Activated CD8-positive, alpha-beta memory T cell treated with anti-CD3 and anti-CD28 coated beads for 48 hours (primary cell): ENCODE measurements at places on chromosomes 2 and 18.

GRCh38 chr2:119638685-119639554, 40.1 kb upstream of the TMEM177 start:
- no peak for DNase-seq

- no peak for DNase-seq
Measured at GRCh38 chr2:22079583-22079982, 955.8 kb downstream of the TDRD15 start.

DNA sequence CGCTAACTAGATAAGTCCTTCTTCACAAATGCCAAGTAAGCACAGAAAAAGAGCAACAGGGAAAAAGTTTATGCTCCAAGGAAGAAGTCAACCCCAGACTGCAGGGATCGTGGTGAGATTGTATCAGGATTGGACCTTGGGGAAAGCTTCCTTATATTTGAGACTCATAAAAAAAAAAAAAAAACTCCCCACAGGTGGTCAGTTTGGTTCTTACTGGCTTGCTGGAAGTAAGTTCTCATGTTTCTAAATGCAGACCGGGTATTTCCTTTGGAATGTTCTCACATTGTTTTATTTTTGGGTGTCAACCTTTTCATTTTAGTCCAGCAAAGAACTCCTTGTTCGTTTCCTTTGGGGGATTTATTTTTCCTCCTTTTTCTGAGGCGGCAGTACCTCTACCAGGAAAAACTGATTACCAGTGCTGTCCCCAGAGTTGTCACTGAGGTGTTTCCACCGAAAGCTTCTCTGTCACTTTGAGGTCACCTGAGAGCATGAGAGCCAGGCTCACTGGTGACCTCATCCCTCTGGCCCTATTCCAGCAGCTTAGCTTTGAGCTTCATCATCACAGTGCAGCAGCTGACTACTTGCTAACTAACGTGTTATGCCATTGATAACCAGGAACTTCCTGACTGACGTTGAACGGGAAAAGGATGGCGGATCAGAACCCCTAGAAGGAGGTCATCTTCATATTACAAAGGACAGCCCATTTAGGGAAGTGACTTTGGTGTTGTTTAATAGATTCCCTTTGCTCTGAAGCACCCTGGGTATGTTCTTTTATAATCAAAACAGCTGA, 16.8 kb upstream of the ATP8B1 start:
- DNase-seq: no peak

DNA sequence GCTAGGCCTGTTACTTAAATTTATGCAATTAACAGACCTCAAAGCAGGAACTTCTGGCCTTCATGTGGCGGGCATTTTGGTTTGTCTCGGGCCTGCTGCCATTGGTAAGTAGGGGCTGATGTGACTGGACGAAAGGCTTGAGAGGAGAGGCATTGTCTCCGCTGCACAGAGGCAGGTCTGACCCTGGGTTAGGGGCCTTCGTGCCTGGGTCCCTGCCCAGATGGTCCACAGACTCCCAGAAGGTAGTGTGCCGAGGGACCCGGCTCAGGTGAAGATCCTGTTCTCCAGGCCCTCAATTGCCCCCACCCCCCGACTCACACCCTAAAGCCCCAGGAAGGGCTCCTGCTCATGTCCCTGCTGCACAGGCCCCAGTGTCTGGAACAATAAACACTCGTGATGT, 764.9 kb downstream of the TMEM182 start:
- no peak for DNase-seq

GRCh38 chr2:174929786-174930185, 75.4 kb downstream of the CHN1 start:
- no peak for DNase-seq

DNA sequence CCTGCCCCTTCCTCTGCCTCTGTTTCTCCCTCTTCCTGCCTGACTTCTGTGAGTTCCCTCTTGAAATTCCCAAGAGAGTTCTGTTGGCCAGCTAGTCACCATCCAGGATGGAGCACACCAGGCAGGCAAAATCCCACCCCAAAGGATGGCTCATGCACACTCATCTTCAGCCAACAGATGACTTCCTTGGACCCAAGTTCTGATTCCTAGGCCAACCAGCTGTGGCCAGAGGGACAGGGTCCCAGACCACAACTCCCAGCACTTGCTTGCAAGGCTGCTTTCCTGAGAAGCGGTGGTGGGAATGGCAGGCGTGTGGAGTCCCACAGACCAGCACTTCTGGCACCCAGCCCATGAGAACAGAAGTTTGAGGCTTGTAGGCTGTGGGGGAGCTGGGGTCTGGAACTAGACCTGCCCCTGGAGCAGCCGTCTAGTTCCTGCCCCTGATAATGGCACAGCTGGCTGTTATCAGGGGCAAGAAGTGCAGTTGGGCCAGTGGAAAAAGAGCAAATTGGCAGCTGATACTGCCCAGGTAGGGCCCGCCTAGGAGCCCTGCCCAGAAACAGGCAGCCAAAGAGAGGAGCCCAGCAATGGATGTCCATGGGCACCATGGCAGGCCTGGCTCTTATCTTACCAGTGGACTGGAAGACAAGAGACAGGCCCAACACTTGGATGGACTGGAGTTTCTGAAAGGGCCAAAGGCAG, 56.7 kb downstream of the CYP26B1 start:
- no peak for DNase-seq

GRCh38 chr18:70158992-70159717, 46.3 kb downstream of the RTTN start:
- no peak for DNase-seq

DNA sequence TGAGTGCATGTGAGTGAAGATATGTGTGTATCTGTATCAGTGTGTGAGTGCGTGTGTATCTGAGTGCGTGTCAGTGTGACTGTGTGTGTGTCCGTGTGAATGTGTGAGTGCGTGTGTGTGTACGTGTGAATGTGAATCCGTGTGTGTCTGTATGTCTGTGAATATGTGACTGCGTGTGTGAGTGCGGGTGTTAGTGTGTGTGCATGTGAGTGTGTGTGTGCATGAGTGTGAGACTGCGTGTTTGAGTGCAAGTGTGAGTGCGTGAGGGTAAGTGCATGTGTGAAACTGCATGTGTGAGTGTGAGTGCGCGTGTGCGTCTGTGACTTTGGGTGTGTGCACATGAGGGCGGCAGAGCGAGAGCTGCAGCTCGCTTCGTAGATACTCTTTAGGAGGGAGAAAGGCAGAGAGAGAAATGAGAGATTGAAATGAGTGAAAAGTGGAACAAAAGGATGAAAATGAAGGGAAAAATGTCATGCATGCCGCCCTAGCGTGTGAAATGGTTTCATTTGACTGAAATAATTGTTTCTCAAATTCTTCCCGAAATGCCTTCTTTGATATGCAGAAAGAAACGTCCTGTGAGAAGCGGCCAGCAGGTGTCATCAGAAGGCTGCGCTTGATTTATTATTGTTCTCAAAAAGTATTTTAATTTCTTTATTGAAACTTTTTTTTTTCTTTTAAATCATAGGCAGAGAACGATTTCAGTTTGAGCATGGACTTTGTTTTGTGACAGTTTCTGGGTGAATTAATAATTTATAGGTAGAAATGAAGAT, 25.6 kb downstream of the ZNF407 start:
- DNase-seq: no peak

- no peak for DNase-seq
Measured at GRCh38 chr2:173231465-173231864, 123.2 kb upstream of the CDCA7 start.

DNA sequence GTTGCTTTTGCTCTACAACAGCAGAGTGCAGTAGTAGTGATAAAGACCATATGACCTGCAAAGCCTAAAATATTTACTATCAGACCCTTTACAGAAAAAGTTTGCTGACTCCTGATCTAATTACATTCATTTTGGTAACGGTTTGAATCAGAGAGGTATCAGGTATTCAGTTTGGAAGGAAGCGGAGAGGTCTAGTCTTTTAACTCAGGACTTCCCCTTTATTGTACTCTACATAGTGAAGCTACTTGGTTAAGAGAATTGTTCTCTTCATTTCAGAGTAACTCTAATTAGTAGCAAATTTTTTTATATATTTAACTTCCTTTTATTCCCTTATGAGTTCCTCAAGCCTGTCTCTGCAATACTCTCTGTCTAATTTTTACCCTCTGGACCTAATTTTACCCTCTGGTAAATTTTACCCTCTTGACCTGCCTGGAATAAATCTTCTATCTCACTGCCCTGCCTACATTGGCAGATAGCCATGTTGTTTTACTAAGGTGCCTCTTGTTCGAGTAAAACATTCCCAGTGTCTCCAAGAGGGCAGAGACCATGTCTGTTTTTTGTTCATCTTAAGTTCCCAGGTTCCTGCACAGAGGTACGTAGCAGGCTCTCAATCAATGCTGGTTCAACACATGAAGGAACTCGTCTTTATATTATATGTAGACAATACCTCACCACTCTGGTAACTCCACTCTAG, 170.6 kb downstream of the DNAH6 start:
- DNase-seq: no peak

DNA sequence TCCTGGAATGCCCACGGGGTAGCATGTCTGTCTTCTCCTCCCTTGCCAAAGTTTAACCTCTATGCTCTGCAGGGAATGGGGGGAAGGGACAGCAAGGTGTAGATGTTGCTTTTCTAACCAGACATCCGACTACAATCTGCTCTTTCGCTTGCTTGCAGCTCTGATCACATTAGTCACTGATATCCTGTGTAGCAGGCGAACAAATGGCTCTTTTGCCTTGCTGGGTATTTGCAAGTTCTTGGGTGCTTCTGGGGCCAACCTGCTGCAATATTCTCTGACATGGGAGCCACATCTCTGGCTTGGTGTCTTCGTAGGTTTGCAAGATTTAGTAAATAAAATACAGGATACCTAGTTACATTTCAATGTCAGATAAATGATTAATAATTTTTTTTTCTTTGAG, 190.0 kb downstream of the ASB1 start:
- no peak for DNase-seq

- no peak for DNase-seq
Measured at GRCh38 chr2:207330912-207331311, 165.2 kb upstream of the KLF7 start.

GRCh38 chr2:229686122-229686919, 28.0 kb downstream of the DNER start:
- DNase-seq: no peak
